ENCODE measurements at places on chromosomes 1 and 21.

GRCh38 chr1:28416509-28417194 lies 47.1 kb downstream of the PHACTR4 start:
- DNase-seq: no peak

GRCh38 chr1:20266141-20266540 lies 24.5 kb upstream of the VWA5B1 start:
- no peak for DNase-seq

DNA sequence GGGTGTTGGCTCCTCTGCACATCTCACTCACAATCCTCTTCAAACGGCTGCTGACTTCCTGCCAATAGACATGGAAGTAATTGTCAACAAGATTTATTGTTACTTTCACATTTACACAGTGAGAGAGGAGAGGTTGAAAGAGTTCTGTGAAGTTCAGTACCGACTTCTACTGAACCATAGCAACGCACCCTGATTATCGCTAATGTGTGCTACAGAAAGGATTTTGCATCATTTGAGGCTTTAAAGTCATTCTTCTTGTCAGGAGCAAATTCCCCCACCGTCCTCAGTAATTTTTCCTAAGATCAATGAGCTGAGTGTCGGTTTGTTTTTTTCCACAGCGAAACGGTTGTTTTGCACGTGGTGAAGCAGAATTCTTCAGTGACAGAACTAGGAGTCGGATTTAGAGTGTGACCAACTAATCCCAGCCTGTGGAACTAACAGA lies 361.0 kb downstream of the ADGRL2 start:
- DNase-seq: peak; percentile 94

- no peak for DNase-seq
These were observed 57.5 kb downstream of the MAP3K7CL start for GRCh38 chr21:29187944-29188343.

DNA sequence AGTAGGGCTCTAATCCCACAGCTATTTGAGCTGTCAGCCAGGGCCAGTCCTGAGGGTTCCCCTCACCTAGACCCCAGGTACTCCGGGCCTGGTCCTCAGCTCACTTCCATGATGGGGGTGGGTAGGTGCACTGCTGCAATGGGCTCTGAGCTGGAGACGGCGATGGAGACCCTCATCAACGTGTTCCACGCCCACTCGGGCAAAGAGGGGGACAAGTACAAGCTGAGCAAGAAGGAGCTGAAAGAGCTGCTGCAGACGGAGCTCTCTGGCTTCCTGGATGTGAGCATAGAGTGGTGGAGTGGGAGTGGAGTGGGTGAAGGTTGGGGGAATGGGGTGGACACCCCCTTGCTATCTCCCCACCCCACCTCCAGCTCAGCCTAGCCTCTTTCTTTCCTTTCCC lies 2.1 kb downstream of the S100A1 start:
- DNase-seq: no peak

DNA sequence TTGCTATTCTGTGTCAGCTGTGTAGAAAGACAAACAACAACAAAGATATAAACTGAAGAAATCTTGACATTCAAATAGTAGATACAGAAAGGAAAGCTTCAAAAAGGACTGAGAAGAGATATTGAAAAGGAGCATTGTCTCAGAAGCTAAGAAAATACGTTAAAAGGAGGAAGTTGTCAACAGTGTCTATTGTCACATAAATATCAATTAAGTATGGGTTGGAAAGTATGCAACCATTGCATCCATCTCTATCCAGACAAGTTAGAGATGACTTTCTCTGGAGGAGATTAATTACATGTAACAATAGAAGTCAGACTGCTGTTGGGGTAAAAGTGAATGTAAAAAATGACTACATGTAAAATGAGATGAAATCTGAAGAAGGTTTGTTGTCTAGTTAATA lies 29.7 kb upstream of the BRINP3 start:
- DNase-seq: no peak

- no peak for DNase-seq
These were observed 65.2 kb downstream of the NOS1AP start for GRCh38 chr1:162134646-162135045.

- no peak for DNase-seq
These were observed 11.9 kb downstream of the SFN start for GRCh38 chr1:26874896-26875295.

DNA sequence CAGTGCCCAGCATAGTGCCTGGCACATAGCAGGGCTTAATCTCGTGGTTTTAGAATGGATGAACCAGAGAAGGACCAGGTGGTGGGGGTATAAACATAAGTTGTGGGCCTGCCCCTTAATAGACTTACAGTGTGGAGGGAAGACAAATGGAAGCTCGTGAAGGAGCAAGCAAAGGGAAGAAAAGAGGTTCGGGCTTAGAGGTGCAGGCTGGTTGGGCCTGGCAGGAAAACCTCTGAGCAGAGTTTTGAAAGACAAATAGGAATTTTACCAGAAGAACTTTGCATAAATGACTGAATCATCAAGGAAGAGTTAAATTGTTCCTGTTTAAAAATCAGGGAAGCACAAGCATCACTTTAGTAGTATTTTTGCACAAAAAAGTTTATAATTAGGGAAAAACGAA lies 4.5 kb downstream of the RHOU start:
- DNase-seq: no peak

DNA sequence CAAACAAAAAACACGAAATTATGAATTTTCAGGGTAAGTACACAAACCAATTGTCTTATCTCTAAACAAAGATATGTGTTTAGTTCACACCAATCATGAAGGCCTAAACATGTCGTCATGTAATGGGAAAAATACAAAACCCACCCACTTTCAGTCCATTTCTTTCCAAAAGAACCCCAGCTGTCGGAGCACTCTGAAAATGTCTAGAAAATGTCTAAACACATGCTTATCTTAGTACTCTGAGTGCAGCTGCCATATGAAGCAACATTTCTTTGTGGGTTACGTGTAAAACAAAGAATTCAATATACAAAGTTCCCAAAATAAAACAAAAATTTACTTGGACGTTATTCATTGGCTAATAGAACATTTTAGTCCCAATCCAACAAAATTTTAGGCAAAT lies 22.7 kb downstream of the SERBP1 start:
- no peak for DNase-seq

- no peak for DNase-seq
These were observed 103.4 kb downstream of the ROR1 start for GRCh38 chr1:63877021-63877767.

GRCh38 chr1:178643349-178643748 lies 81.7 kb upstream of the RALGPS2 start:
- DNase-seq: no peak

GRCh38 chr1:239337799-239338430 lies 48.5 kb upstream of the CHRM3 start:
- no peak for DNase-seq

- DNase-seq: no peak
These were observed 27.3 kb downstream of the SIPA1L2 start for GRCh38 chr1:232602622-232603021.

GRCh38 chr1:24111262-24111995 lies 506 bp downstream of the MYOM3 start:
- no peak for DNase-seq

DNA sequence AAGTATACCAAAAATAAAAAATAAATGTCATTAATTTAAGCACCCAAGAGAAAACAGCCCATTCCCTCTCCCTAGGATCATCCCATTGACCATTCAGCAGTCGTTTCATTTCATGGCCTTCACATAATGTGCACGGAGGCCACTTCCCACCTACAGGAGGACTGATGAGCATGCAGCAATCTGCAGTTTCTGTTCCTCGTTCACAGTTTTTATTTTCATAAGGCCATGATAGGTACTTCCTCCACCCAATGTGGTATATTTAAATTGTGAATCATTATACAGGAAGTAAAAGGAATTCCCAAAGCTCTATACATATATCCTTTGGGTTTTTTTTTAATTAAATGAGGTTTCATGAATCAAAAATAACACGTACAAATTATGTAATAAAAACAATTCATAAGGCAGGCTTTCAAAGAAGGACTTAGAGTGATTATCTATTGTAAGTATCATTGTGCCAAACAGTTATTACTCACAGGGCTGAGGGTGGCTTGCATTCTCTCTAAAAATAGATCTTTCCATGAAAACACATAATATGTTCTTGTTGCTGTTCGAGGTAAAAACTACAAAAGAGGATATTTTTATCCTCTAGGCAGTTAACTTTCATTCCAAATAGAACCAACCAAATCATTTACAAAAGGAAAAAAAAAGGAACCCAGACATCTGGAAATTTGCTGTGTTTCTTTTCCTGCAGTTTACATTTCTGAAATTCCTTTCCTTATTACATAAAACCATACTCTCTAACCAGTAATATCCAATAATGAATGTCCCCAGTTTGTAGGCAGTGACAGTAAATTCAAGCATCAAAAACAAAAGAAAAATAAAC lies 27.5 kb upstream of the SLC44A3 start:
- no peak for DNase-seq

DNA sequence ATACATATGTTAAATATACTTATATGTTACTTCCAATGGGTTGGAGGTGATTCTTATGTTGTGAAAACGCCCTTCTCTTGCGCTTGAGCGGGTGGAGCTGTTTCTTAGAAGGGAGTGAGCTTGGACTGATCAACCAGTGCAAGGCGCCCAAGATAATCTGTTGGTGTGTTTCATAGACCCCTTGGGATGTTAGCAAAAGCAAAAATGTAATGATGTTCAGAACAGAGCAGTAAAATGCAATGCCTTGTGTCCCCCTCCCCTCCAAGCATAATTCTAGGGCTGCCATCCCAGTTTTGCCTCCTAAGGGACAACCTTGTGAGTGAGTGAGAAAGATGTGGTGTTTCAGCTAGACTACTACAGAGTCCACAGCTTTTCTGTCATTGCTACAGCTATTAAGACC lies 6.2 kb upstream of the CD34 start:
- DNase-seq: no peak

DNA sequence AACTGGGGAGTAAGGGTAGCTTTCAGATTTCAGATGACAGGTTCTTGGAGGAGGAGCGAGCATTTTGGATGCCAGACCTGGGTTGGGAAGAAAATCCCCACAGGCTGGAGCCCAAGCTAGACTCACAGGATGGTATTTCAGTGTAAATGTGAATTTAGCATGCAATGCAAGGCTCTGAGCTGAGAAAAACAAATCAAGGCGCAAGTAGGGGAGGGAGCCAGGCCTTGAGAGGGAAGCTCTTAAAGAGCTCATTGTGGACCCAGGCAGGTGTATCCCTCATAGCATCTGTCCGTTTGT lies 386.1 kb downstream of the MATN1 start:
- DNase-seq: no peak

DNA sequence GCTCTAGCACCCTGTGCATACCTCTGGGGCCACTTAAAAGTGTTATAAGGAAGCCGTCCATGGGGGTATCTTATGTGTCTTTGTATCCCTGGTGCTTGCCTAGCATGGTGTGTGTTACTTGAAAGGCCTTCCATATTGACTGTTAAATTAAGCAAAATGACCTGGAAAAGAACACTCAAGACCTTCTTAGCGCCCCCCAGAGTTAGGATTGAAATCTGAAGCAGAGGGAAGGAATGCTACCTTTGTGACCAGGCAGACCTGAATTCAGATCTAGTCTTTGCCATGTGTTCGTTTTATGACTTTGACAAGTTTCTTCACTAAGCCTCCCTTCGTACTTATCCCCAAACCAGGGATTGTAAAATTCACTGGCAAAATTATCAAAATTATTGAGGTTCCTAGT lies 59.9 kb downstream of the SLC22A15 start:
- DNase-seq: no peak

GRCh38 chr1:15261155-15262002 lies 14.4 kb downstream of the FHAD1 start:
- DNase-seq: no peak

DNA sequence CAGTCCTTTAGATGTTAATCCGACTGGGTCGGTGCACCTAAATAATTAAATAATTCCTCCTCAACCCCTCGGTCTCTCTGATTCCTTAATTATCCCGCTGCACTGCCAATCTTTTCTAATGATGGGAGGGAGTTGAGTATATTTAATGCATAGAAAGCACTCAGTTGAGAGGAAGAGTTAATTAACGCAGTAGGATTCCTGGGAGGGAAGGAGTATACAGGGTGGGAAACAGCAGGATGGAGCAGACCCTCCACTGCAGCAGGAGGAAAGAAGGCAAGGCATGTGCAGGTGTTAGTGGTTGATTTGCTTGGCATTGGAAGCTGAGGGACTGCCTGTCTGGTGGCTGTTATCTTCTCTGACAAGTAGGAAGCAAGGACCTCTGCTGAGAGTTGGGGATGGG lies 9.9 kb upstream of the REN start:
- DNase-seq: no peak

DNA sequence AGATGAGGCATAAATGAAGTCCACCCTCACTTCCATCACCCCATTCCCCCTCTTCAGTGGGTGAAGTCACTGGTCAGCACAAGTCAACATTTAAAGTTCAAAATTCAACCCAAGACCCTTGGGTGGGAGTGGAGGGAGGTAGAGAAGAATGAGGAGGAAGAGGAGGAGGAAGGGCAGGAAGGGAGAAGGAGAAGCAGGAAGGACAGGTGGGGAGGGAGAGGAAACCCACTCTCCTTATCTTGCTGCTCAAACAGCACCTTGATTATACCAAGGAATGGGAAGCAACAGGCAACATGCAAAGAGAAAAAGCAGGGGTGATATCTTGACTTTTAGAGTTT lies 4.0 kb upstream of the BTG2 start:
- no peak for DNase-seq

- no peak for DNase-seq
These were observed 34.0 kb upstream of the BEND5 start for GRCh38 chr1:48810740-48811139.

- no peak for DNase-seq
These were observed 57.3 kb downstream of the RGS5 start for GRCh38 chr1:163145435-163145834.

DNA sequence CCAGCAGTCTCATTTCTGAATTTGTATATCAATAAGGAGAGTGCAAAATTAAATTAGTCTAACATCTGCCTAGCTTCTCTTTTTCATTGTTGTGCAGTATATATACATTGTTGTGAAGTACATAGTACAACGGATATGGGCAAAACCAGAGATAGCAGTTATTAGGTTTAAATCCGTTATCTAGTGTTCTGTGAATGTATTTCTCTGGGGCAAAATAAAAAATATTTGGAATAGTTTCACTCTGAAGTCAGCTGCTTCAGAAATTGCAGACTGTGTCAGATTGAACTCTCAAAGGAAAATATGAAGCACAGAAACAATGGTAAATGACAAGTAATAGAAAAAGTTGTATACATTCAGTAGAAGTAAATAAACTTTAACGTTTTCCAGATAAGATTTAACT lies 836.5 kb upstream of the CXADR start:
- no peak for DNase-seq

DNA sequence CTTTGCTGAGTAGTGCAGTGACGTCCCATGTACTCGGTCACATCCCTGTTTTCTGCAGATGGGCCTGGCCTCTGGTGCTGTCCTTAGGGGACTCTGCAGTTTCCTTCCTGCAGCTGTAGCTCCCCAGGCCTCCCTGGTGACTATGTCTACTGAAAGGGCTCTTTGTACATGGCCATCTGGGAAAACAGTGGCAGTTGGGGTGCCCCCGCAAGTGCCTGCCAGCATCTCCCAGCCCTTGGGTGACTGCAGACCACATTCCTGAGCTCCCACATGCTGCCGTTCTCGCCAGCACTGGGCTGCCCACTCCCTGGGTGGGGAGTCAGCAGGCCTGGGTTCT lies 37.5 kb upstream of the KCNA10 start:
- DNase-seq: no peak

All from NCI-H1105 treated with DMSO at 0.1 percent for 48 hours (cell line).